Stimulated activated CD4-positive, alpha-beta T cell treated with anti-CD3 and anti-CD28 coated beads, TNF-alpha, amount 100 ng/mL, for 1 hour (primary cell): ENCODE measurements at places on chromosomes 7 and 10.

GRCh38 chr10:101724446-101724845 lies 29.5 kb upstream of the FBXW4 start:
- no peak for DNase-seq

- no peak for DNase-seq
Measured at GRCh38 chr10:79320820-79321493, 26.3 kb upstream of the PPIF start.

GRCh38 chr10:88154596-88155250 lies 291.3 kb downstream of the PTEN start:
- DNase-seq = no peak

GRCh38 chr7:83528925-83529423 lies 120.0 kb downstream of the SEMA3E start:
- DNase-seq = no peak
